ENCODE measurements at places on chromosomes 11 and 22.

DNA sequence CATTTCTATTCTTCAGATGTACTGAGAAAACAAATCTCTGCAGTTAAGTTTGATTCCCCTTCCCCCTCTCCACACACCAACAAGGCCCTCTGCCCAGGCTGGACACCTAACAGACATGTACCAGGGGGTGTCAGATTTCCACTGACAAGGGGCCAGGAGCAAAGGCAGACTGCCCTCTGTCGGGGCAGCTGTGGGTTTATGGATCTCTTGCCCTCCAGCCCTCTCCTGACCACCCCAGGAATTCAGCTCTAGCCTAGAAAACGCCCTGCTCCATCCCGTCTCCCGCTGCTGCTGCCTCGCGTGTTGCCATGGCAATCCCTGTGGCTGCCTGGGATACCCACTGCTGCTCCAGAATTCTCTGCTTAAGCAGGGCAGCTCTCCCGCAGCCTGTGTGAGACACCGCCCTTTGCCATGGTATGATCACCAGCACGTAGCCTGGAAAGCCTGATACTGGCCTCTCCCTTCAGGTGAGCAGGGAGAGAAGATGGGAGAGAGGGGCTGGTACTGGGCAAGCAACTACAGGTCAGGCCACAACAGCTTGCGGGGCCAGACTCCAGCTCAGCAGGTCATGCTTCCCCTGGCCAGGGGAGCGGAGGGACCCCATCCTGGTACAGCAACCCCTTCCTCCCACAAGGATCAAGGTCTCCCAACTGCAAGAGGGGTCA, 41.6 kb downstream of the BUD13 start:
- no peak for DNase-seq

DNA sequence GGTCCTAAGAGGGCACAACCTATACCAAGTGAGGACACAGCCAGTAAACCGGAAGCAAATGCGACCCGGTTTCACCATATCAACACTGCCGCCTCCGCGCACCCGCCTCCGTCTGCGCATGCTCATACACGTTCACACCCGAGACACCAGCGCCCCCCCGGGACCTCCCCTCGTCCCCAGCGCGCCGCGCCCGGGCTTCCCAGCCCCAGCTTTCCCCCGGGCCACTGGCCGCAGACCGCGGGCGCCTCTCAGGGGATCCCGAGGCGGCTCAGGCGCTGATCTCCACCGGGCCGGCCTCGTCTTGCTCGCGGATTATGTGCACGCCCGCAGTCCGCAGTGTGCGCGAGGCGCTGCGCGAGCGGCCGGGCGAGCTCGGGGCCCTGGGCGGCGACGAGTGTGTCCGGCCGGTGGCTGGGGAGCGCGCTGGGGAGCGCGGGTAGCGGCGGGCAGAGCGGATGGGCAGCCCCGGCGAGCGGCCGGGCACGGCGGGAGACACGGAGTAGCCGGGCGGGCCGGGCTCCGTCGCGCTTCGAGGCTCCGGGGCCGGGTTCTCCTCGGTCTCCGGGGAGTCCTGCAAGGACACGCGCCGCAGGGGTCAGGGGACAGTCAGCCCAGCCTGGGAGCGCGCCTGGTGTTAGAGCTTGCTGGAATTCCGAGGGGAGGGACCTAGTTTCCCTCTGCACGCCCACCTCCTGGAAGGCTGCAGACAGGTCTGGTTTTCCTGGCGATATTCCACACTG, 2.0 kb downstream of the HEPN1 start:
- peak; percentile 44 for DNase-seq

DNA sequence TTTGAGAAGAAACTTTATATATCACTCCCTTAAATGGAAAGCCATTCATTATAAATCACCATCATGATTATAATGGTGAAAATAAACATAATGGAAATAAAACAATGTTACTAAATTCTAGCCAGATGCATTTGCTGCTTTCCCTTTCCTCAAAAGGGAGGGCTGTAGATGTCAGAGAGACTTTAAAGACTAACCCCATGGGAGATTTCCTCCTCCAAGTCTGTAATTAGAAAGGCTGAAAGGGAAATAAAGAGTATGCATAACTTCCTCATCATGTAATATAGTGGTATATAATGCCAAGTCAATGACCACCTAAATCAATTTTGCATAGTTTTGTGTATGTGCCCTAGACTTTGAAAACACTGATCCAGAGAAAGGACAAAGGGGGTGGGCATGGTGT, 6.4 kb downstream of the CD6 start:
- DNase-seq, result no peak

GRCh38 chr11:67464411-67465188, 4.5 kb downstream of the TMEM134 start:
- peak; percentile 81 for DNase-seq

GRCh38 chr11:118827118-118827517, 36.2 kb upstream of the DDX6 start:
- DNase-seq, result no peak

GRCh38 chr11:67495234-67496005, 9.7 kb downstream of the PITPNM1 start:
- DNase-seq, result no peak

- DNase-seq, result no peak
Measured at GRCh38 chr22:33996824-33997223, 76.5 kb upstream of the LARGE1 start.

DNA sequence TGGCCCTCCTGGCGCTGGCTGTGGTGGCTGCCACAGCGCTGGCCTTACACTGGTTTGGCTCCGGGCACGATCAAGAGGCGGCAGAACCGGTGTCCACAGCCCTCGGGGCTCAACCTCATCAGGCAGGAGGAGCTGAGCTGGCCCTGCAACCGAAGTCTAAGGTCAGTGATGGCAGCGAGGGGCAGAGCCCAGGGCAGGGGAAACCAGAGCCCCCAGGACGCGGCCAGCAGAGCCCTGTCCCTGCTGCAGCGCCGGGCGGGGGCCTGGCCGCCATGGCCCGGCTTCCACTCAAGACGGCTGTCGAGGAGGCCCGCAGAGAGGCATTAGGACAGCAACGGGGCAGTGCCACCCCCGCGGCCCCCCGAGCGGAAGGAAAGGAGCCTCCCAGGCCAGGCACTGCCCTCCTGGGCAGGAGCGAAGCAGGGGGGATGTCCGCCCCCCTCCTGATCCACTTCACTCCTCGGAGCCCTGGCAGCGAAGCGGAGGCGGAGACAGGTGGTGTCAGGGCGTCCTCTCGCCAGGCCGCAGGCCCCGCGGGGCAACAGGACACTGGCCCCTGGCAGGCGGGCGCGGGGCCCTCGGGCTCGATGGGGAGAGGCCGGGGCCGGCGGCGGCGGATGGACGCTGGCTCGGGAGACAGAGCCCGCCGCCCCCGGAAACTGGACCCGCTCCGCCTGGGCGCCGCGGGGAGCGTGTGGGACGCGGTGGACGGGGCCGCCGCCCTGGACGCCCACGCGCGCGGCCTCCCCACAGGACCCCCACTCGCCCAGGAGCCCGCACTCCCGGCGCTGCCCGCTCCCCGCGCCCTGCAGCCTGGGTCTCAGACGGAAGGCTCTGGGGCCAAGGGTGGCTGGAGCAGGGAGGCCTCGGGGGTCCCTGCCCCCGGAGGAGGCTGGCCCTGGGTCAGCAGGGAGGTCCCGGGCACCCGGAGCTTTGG, 895 bp downstream of the KLHDC7B start:
- no peak for DNase-seq

DNA sequence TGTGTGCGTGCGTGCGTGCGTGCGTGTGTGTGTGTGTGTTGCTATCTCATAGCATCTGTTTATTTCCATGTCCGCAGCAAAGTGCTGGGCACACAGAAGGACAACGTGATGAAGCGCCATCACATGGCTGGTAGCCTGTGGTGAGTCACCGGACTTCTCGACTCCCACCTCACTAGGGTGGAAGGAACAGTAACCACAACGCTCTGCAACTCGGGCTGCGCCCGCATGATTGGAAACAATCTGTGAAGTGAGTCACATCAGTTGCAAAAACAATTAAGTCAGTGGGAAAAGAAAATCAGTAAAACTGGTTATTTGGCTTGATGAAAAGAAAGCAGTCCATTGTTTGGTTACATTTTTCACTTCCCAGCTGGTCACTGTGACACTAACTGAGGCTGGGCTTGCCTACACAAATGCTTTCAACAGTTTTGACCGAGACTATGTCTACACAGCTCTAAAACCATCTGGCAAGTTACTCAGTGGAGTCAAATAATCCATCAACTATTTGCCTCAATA, 437.3 kb upstream of the CADM1 start:
- peak; percentile 95 for DNase-seq

- no peak for DNase-seq
Measured at GRCh38 chr22:44947049-44947448, 62.8 kb downstream of the PHF21B start.

- DNase-seq, result no peak
Measured at GRCh38 chr11:84564867-84565184, 1062.3 kb downstream of the DLG2 start.

DNA sequence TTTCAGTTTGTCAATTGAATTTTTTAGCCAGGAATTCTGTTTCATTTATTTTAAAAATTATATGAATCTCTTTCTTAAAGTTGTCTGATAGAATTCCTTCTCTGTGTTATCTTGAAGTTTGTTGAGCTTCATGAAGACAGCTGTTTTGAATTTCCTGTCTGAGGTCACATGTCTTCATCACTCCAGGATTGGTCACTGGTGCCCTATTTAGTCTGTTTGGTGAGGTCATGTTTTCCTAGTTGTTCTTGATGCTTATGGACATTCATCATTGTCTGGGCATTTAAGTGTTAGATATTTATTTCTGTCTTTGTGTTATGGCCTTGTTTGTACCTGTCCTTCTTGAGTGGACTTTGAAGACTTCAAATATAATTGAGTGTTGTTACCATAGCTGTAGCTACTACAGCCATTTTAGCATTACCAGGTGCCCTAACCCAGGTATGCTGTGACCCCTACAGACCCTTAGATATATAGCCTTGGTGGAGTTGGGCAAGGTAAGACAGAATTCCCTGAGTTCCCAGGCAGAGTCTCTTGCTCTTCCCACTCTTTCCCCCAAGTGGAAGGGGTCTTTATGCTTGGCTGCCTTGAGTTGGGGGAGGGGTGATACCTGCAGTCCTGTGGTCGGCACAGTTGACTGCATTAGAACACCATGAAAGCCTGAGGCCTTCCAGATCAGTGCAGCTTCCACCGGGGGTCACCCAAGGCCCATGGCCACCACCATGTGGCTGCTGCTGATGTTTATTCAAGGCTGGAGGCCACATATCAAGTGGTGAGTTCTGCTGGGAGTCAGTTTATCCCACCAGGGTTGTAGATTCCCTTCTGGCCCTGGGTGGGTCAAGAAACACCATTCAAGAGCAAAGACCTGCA, 229.6 kb downstream of the DYNC2H1 start:
- DNase-seq, result no peak

DNA sequence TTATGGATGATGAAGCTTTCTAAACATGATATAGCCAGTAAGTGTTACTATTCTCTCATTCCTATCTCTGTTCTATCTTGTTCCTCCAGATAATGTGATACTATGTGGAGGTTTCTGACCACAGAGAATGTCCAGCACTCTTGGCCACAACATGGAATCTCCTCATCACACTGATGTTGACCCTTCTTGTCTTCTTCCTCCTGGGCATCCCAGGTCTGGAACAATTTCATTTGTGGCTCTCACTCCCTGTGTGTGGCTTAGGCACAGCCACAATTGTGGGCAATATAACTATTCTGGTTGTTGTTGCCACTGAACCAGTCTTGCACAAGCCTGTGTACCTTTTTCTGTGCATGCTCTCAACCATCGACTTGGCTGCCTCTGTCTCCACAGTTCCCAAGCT, 9.9 kb upstream of the OR56B1 start:
- no peak for DNase-seq

DNA sequence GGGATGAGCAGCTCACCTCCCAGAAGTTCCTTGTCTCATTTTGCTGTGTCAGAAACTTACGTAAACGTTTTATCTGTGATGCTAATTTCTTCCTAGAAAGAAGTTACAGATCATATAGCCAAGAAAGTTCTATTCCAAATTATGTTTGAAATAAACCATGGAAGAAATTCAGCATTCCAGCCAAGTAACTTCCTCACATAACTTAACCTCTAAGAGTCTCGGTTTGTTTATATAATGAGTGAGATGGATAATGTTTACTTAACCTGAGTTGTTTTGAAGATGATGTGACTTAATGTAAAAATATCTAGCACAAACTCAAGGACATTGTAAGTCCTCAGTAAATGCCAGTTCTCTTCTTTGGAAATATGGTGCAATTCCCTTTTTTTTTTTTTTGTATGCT, 8.9 kb upstream of the MUC15 start:
- no peak for DNase-seq

DNA sequence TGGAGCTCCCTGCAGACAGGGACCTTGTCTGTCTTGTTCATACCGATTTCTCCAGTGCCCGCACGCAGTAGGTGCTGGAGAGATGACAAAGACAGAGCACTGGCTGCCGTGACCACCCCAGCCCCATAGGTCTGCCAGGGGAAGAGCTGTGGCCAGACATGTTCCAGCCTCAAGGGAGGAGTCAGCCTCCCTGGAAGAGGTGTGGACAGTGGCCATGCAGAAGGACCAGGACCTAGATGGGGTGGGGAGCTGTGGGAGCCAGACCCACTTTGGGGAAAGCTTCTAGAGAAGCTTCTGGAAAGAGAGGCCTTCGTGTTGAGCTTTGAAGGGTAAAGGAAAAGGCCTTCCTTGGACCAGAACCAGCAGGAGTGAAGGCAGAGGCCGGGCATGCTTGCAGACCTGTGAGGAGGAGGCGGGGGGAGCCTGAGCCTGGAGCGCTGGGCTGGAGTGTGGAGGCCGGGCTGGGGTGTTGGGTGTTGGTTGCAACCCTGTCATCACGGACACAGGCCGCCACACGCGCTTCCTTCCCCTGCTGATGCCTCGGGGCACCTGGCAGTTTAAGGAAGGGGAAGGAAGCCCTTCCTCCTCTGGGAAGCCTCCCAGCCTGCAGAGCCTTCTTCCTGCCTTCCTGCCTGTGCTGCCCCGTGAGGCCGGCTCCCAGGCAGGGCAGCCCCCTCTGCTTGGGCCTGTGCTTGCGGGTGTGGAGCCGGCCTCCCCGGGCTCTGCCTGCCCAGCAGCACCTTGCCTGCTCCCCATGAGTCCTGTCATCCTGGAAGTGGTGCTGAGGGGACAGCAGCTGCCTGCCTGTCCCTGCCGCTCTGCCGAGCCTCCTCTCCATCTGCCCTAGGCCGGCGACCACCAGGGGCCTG, 12.3 kb downstream of the RELT start:
- peak; percentile 67 for DNase-seq

GRCh38 chr11:69486056-69486772, 4.8 kb downstream of the LINC01488 start:
- DNase-seq, result no peak

GRCh38 chr11:96151501-96151900, 191.5 kb downstream of the MAML2 start:
- DNase-seq, result no peak

- no peak for DNase-seq
Measured at GRCh38 chr11:84261707-84262106, 975.5 kb upstream of the CCDC90B start.

DNA sequence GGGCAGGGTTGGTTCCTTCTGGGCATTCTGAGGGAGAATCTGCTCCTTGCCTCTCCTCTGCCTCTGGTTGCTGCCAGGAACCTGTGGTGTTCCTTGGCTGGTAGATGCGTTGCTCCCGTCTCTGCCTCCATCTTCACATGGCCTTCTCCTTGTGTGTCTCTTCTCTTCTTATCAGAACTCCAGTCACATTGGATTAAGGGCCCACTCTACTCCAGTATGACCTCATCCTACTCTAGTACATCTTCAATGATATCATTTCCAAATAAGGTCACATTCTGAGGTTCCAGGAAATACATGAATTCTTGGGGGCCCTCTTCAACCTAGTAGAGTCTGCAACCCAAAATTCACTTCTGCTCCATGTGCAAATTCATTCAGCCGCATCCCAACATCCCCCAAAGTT, 33.3 kb downstream of the HTR3B start:
- DNase-seq, result no peak
